ENCODE measurements at places on chromosomes 12 and 14.

GRCh38 chr12:125619723-125620122, 554.5 kb downstream of the AACS start:
- DNase-seq = no peak

GRCh38 chr12:81083906-81084513, 6.1 kb downstream of the ACSS3 start:
- DNase-seq = no peak

DNA sequence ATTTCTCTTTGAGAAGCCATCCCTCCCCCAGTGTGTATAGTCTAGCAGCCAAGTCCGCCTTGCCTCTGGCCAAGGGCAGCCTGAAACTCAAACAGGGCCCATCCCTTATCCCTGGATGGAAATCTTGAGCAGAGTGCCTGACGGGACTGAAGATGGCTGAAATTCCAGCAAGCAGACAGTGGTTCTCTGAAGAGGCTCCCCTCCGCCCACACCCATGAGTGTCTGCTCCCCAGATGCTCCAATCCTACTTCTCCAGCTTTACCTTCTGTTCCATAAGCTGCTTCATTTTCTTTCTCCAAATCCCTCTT, 396.2 kb downstream of the NUAK1 start:
- no peak for DNase-seq

DNA sequence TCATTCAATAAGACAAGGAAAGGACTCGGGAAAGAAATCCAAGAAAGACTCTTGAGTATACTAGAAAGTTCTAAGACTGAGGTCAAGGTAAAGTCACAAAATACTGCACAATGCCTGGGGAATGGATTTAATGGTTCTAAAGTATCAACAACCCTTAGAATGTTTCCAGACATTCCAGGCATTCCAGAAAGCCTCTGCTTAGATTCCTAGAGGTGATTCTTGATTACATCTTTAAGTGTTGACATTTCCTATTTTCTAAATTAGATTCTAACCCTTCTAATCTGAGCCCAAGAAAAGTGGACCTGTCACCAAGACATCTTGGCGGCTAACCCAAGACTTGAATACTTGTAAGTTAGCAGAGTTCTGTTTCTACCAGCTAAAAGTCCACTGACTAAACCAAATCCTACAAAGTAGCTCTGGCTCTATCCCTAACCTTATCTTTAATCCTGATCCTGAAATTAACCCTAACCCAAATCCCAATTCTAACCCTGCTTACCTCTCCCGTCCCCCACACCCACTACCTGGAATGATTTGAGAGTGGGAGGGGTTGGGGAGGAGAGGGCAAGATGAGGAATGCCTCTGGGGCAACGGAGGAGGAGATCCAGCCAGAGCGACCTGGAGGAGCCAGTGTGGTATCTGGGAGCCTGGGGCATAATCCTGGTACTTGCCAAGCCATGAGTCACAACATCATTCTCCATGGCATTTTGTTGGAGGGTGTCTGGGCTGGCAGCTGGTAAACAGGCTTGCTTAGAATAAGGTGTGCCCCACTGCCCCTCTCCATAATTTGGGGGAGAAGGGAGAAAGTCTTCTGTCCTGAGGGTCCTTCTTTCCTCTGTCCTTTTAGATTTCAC, 93.4 kb upstream of the HOXC13 start:
- DNase-seq = no peak

GRCh38 chr14:103284574-103285467, 49.2 kb upstream of the EIF5 start:
- no peak for DNase-seq

DNA sequence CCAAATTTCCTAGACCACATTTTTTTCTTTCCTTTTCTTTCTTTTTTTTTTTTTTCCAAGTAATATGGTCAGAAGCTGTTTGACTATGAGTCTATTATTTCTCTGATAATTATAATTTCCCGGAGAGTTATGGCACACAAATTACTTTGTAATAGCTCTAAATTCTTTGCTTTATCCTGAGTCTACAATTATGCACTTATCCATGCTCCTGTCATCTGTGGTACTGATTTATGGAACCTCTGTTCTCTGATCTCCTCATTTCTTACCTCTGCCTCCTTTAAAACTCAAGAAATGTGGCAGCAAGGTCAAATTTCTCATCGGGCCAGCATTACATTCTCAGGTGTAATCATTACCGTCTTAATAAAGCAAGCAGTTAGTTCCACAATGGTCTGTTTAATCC, 282.1 kb downstream of the PAWR start:
- no peak for DNase-seq

DNA sequence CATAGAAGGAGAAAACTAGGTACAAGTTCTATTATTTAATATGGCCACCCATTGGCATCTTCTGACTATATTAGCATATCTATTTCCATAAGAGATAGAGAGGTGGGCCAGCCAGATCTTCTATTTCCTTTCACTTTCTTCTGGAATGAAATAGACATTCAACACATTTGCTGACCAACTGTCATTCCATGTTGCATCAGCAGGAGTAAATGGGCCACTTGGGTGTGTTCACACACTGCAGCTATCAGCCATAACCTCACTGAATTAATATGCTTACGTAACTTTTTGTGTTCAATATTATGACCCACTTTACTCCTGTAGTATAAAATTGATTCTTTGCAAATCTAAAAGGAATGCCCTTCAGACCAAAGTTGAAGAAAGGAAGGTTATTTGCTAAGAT, 106.2 kb upstream of the LGR5 start:
- DNase-seq = no peak

DNA sequence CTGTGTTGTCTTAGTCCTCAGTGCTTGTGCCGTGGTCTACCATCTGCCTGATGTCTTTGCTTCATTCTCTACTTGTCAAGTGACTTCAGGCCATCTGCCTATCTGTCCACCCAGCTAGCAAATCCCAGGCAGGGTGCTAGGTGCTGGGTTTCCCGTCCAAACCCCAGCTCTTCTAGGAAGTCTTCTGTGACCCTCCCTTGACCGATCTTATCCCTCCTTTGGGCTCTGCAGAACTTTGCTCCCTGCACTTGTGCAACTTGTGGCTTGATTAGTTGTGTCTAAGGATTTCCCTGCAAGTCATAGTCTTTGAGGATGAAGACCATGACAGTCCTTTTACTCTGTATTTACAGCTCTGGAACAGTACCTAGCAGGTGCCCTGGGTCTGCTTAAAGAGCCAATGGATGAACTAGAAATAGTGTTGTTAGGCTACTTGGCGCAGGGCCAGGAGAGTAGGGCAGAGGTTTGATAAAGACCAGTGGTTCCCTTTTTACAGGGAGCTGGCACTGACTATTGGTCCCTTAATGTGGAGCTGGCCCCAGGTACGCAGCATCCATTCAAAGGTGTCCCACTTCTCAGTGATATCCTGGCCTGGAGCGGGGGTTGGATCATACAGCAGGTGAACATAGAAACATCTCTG, 60.1 kb downstream of the ADCK1 start:
- no peak for DNase-seq

GRCh38 chr12:122842505-122843405, 7.5 kb downstream of the HIP1R start:
- no peak for DNase-seq

DNA sequence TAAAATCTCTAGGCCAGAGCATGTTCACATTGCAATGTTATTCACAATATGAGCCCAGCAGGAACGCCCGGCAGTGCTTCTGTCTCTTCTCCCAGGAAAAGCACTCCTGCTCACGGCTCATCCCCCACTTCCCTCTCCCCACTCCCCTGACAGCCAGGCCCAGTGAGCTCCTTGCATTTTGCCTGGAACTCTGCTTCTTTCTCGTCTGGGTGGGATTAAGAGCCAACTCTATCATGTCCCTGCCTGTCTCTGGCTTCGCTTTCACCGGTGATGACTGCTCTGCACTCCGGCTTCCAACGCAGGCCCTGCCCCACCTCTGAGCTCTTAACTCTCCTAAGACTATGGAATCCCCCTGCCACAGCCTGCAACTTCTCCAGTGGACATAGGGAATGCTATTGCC, 2.5 kb downstream of the PLEK2 start:
- DNase-seq = no peak

GRCh38 chr14:55902241-55902640, 216.0 kb upstream of the PELI2 start:
- DNase-seq = no peak

DNA sequence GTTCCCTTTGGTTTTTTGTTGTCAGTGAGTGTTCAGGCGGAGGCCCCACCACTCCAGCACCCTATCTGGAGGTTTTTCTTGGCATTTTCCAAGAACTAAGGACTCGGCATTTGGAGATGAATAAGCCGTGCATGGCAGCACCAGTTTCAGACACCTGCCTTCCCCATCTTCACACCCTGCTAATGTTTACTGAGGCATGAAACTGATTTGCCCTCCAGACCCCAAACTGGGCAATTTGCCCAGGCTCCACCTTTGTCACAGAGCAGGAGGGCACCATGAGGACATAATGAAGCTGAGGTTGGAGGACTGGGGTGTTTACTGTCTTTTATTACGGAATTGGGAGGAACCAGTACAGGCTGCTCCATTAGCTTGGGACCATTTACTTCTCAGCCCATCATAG, 113.4 kb downstream of the LGMN start:
- DNase-seq = no peak

DNA sequence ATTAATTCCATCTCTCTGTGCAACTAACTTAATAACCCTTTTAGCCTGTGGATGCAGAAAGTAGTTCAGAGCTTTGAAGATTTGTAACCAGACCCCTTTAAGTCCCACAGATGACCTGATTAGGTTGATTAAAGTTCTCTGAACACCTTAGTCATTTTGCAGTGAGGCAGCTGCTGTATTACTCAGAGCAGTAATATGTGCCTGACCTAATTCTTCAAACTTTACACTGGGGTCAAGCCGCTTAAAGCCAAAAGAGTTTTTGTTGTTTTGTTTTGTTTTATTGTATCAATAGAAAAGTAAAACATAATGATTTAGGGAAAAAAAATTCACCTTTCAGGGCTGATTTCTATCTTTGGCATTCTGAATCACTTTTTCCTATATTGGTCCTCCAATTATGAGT, 78.6 kb upstream of the PLEKHG7 start:
- no peak for DNase-seq

GRCh38 chr12:18207266-18207665, 54.1 kb upstream of the PIK3C2G start:
- no peak for DNase-seq

- no peak for DNase-seq
These were observed 52.0 kb downstream of the NAV3 start for GRCh38 chr12:77882709-77883108.

DNA sequence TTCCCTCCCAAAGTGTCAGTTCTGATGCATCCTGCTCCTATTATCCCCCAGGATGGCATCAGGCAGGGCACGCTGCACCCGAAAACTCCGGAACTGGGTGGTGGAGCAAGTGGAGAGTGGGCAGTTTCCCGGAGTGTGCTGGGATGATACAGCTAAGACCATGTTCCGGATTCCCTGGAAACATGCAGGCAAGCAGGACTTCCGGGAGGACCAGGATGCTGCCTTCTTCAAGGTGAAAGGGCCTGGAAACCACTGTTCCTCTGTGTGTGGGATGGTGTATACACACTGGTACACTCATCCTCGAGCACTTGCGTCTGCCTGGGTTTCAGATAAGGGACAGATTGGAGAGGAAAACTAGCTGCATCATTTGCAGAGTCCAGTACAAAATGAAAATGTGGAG, 1.0 kb downstream of the IRF9 start:
- DNase-seq = no peak

Measured in stimulated activated effector memory CD8-positive, alpha-beta T cell treated with anti-CD3 and anti-CD28 coated beads, Interleukin-12 subunit alpha, Interleukin-12 subunit beta, amount 100 ng/mL, for 72 hours (primary cell).